ENCODE measurements at places on chromosomes 6 and 20. TPM values are rescaled to one million over a fixed set of nuclear protein-coding genes. Genes with fewer than 3 reads are reported as not detected.

GRCh38 chr6:36248980-36249379, 20.9 kb upstream of the PNPLA1 start:
- peak; percentile 84 for DNase-seq

DNA sequence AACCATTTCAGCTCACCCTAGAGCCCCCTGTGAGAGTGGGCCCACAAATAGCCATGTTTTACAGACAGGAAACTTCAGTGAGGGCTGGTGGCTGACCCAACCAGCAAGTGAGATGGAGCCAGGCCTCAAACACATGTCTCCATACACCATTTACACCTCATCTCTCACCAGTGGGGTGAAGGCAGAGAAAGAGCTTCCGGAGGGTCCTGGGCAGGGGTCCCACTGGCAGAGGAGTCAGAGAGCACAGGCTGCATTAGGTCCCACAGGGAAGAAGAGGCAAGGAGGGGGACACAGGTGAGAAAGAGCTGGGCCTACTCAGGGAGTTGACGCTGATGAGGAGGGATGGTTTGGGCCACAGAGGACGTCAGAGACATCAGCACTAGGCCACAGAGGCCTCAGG, 172.6 kb downstream of the VEGFA start:
- no peak for DNase-seq

DNA sequence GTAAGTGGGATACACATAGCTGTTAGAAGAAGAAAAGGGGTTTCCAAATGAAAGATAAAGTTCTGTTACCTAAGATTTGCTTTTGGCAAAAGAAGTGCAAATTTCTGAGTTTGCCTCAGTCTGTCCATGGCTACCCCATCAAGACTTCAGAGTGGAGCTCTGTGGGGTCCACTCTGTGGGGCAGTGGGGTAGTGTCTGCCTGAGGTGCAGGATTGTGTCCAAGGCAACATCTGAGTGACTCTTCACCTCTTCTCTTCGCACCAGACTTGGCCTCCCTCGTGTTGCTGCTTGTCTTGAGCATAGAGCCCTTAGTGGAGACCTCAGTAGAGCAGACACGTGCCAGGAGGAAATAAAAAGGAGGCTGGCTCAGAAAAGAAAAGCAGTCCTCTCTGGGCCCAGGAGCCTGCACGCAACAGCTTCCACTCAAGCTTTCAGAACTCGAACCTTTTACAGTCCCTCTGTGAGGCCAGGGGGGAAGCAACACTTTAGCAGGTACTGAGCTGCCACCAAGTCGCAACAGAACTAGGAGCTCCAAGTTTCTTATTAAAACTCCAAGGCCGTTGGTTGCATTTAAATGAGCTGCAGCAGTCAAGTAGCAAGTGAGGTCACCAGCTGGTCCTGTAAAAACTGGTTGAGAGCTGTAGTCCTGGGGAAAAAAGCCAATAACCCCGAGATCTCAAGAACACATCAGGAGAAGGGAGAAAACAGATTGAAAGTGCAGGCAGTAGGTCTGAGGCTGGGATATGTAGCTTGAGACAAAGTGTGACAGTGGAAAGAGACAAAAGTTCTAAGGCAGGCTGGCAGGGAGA, 413.5 kb downstream of the CDC5L start:
- DNase-seq, result no peak

DNA sequence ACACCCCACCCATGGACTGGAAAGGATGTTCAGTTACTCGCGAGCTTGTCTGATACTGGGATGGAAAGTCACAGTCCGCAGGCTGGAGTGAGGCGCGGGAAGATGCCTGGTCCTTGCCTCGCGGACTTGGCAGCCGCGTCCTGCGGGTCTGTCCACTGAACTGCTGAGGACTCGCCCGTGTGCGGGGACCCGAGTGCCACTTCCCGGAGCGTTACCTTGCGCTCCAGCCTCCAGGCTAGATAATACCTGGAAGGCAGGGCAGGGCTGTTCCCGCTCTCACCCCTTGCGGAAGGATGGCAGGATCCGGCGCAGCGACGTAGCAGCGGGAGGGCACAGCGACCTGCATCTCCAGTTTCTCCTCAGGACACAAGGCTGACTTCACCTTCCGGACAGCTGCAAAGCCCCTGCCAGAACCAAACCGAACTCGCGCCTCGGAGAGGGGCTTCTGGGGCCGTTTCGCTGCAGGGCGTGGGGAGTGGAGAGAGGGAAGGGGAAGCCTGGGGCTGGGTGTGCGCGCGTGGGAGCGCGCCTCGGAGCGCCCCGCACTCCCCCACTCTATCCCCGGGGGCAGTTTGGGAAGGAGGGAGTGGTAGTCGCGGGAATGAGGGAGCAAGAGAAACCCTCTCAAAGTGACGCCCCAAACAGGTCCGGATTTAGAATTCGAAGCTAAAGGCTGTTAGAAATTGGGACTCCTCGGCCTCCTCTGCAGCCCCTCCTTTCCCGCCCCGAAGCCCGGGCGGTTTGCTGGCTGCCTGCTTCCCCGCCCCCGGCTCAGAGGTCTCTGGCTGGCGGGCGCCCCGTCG, at the start of gene KCNQ5:
TSS of gene KCNQ5 (plus strand) at position 774 of the 803 bp plus-strand sequence.
- DNase-seq, result no peak

- no peak for DNase-seq
Measured at GRCh38 chr6:25519856-25520255, 132.2 kb upstream of the SCGN start.

DNA sequence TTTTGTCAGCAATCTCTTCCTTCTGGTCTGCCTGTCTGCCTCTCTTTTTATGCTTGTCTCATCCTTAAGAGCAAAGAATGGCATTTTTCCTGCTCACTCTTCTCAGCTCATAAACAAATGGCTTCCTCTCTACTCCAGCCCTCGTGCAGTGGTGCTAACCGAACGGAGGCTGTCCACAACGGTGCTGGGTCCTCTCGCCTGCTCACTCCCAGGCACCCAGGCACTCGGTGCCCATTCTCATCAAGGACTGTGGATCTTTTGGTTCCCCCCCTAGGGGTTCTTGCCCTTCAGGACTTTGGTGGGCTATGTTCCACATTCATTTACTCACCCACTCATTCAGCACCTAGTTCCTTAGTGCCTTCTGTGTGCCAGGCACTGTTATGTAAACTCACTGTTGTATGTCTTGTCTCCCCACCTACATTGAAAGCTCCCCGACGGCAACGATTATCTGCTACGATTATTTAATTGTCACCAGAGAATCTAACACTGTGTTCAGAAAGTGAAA, 113.9 kb downstream of the FYN start:
- DNase-seq, result no peak

- DNase-seq, result no peak
Measured at GRCh38 chr6:68729377-68729903, 94.4 kb downstream of the ADGRB3 start.

DNA sequence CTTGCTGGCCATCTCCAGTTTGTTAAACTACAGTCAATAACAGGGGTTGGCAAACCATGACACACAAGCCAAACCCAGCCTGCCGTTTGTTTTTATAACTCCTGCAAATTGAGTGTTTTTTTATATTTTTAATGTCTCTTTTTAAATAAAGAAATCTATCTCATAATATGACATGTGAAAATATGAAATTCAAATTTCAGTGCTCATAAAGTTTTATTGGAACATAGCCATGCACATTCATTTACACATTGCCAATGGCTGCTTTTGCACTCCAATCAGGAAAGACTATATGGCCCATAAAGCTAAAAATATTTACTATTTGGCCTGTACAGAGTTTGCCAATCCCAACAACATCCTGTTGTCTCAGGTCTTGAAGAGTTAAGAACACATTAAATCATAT, 129.0 kb upstream of the SRSF6 start:
- DNase-seq, result no peak

GRCh38 chr6:85771925-85772430, 129.3 kb upstream of the SYNCRIP start:
- no peak for DNase-seq

DNA sequence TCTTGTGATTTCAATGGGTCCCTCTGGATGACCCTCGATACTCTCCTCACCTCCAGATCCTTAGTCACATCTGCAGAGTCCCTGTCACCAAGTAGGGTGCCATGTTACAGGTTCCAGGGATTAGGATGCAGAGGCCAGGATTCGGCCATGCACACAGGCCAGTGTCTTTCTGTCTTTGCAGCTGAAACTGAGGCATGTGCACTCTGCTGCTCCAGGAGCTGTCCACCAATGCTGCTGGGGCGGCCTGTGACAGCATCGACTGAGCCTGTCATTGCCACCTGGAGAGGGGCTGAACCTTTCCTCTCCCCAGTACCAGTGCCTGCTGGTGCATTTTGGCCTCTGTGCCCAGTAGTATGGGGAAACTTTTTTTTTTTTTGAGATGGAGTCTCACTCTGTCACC, 4.4 kb upstream of the RBM38 start:
- DNase-seq, result no peak

LGSN gene
- not detected for total RNA-seq

RIPOR2 gene
- total RNA-seq, result not detected

KIAA1586 gene
- total RNA-seq, result 18.5 TPM

ACTL10 gene
- 4.2 TPM for total RNA-seq

PPIL6 gene
- total RNA-seq, result 0.49 TPM

MUCL3 gene
- not detected for total RNA-seq

BPIFB1 gene
- not detected for total RNA-seq

DNAH8 gene
- total RNA-seq, result 0.04 TPM

ARFGEF3 gene
- 8.2 TPM for total RNA-seq

FKBP1C gene
- 0.40 TPM for total RNA-seq
